ENCODE measurements at places on chromosomes 12 and 14.

- no peak for DNase-seq
These were observed 5.1 kb upstream of the SLC38A2 start for GRCh38 chr12:46377678-46378077.

- DNase-seq: no peak
These were observed 152.9 kb downstream of the GCH1 start for GRCh38 chr14:54749727-54750126.

GRCh38 chr12:77847060-77847541, 16.4 kb downstream of the NAV3 start:
- no peak for DNase-seq

DNA sequence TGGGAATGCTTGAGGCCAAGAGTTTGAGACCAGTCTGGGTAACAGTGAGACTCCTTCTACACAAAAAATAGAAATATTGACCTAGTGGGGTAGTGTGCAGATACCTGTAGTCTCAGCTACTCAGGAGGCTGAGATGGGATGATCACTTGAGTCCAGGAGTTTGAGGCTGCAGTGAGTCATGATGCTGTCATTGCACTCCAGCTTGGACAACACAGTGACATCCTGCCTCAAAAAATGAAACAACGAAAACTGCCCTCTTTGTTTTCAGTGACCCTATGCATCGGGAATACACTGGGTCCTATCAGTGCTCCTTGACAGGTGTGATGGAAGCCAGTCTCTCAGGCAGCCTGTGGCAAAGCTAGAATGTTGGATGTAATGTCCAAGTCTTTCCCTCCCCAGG, 311.5 kb upstream of the OR4E1 start:
- DNase-seq: no peak

GRCh38 chr12:72134246-72135020, 137.7 kb upstream of the TRHDE start:
- DNase-seq: no peak

DNA sequence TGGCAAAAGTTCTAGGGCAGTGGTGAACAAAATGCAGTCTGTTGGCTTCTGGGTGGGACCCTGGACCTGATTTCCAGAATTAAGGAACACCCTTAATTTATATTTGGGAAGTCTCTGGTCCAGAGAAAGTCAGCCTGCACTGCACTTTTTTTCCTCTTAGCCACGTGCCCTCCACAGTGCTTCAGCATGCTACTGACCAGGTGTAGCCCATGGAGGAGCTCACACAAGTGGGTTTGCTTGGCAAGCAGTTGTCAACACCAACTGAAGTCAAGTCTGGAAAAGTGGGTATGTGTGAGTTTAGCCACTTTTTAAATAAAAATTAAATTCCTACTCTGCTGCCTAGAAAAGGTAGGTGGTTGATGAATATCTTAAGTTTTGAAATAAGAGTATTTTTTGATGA, 111.3 kb downstream of the DAAM1 start:
- no peak for DNase-seq

DNA sequence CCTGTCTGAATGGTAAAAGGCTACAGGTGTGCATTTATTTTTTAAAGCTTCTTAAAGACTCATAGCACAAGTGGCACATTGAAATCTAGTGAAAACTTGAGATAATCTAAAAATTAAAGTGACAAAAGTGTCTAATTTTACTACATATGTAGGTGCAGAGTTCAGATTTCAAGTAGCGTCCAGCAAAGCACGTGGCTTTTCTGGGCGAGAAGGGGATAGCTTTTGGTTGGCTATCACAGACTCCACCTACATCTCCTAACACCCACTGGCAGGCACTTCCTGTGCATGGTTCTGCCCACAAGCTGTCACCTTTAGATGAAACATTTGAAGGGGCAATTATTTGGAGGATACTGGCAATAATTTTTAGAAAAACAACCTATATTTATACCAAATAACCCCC, 1.9 kb upstream of the PITPNM2 start:
- no peak for DNase-seq

DNA sequence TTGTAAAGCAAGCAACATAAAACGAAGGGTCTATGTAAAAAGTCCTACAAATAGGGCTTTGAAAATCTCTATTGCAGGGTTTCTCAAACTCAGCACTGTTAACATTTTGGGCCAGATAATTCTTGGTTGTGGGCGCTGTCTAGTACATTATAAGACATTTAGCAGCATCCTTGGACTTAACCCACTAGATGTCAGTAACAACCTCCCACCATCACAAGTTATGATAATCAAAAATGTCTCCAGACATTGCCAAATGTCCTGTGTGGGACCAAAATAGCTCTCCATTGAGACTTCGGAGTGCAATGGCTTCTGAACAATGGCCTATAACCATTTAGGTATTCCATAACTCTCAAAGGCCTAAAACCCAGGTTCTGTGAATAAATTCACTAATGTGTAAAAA, 22.9 kb upstream of the DHRS7 start:
- DNase-seq: no peak

- no peak for DNase-seq
These were observed 22.9 kb downstream of the CPSF2 start for GRCh38 chr14:92144708-92145107.

GRCh38 chr14:32560209-32560857, 231.2 kb downstream of the AKAP6 start:
- DNase-seq: no peak

GRCh38 chr12:114131824-114132223, 165.7 kb upstream of the RBM19 start:
- no peak for DNase-seq

DNA sequence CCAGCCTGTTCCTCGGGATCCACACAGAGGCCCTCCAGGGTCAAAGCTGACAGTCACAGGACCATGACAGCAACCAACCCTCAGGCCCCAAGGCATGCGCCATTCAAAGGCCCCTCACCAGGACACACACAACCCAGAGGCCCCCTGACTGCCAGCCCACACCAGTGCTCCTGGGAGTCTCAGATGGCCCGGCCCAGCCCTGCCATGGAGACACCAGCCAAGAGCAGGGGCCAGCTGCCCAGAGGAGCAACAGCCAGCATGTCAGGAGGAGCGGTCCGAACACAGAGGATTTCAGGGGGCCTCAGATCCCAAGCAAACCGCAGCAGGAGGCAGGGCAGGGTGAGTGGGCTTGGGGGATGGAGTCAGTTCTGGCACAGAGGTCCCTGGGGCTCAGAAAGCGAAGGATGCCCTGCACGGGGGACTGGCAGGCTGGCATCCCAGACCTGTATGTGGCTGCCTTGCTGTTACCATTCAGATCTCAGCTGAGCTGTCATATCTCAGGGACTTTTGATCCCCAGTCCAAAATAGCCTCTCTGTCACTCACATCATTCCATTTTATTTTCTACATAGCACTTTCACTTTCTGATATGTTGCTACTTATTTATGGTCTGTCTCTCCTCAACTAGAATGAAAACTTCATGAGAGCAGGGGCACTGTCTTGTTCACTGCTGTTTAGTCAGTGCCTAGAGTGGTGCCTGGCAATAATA, 4.8 kb downstream of the TMEM229B start:
- DNase-seq: no peak

GRCh38 chr12:130619385-130620001, 96.6 kb downstream of the RIMBP2 start:
- DNase-seq: no peak

DNA sequence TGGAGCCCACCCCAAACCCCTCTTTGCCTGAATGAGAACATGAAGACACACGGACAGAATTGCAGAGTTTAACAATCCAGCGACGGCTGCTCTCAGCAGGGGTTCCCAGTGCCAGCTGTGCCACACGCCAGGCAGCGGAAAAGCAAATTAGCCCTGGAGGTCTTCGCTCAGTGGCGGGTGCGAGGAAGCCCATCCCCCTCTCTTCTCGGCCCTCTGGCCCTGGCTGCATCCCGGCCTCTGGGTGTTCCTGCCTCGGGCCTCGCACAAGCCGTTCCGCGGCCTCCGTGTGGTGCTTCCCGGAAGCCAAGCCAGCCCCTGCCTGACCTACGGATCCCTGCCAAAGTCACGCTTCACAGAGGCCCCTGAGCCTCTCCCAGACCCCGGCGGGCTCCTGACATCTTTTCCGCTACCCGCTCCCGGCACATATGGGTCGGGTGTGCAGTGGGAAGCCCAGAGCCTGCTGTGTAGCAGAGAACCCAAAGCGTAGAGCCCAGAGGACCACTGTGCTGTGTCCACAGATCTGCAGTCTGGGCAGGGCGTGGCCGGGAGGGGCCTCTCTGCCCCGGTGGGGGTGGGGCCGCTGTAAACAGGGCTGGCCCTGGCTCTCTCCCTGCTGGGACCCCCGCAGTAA, 70.7 kb upstream of the GALNT9 start:
- DNase-seq: no peak

DNA sequence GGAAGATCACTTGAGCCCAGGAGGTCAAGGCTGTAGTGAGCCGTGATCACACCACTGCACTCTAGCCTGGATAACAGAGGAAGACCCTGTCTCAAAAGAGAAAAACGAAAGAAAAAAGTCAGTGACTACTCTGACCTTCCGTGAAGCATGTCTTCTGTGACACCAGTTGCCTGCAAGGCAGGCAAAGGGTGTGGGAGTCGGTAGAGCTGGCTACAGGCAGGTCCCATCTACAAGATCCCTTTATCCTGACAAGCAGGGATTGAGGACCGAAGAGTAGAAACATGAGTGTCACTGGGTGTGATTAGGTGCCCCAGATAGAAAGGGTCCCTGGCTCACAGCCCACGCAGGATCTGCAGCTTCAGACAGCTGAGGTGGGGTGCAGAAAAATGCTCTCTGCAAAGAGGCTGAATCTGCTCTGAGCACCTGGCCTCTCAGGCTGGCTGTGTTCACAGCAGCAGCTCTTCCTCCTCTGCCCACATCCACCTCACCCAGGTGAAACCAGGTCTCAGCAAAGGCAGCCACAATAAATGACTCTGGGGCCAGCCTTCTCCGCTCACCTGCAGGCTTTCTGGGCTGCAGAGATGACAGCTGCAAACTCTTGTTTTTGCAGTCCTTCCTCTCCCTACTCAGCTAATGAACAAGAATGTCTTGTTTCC, 28.6 kb upstream of the HSP90B1 start:
- DNase-seq: no peak

GRCh38 chr12:106140223-106140986, 1.7 kb upstream of the NUAK1 start:
- DNase-seq: no peak

DNA sequence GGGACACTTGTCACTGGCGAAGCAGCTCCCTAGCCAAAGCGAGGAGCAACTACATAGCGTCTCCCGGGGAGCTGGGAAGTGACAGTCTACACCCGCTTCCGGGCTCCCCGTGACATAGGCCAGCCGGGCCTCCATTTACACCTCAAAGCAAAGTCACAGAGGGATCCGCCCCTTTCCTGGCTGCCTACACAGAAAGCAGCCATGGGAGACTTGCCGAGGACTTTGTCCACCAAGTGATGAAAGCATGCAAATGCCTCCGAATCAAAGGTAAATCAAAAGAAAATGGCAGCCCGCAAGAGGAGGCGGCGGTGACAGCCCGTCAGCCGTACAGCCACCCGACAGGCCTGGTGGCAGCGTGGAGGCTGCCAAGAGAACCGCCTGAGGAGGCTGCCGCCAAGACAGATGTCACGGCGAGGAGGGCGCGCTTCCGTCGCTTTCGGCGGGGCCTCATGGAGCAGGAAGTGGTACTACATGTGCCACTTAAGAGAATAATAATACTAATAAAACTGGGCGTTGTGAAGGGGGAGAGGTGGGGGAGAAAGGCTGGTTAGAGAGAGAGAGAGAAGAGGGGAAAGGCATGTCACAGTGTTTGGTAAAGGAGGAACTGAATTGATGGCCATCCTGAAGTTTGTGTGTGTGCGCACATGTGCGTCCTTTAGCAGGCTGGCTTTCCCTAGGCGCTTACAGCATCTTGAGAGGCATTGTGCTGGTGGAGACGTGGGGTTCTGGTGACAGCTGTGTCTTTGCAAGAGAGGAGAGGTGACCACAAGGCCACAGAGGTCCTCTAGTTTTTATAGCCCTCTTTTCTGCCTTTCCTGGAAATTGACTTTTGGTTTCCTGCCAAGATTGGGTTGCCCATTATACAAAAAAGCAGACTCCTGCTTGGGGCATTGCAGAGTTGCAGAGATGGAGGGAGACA, 661.7 kb downstream of the VRK1 start:
- DNase-seq: no peak

- DNase-seq: no peak
These were observed 93.9 kb downstream of the PLBD1 start for GRCh38 chr12:14473707-14474287.

- no peak for DNase-seq
These were observed 166.9 kb upstream of the ATXN7L3B start for GRCh38 chr12:74370608-74371216.

- DNase-seq: no peak
These were observed 601 bp downstream of the KLC1 start for GRCh38 chr14:103629503-103630121.

GRCh38 chr12:109961201-109961600, 35.0 kb downstream of the GIT2 start:
- no peak for DNase-seq

- DNase-seq: no peak
These were observed 147.9 kb upstream of the E2F7 start for GRCh38 chr12:77213319-77213718.

DNA sequence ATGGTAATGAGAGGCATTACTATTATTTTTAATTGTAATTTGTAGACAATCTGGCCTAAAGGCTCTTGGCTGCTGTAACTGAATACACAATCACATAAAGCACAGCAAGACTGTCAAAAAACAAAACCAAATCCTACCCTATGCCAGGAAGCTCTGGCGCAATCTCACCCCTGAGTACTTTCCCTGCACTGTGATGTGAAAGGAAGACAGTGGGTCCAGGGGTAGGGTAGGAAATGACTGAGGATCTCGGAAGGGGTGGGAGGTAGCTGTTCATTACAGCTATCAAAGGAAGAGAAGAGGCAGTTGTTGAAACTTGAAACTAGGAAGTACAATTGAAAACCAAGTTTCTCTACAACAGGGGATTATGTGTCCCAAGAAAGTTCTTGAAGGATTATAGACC, 202.8 kb downstream of the ANO2 start:
- DNase-seq: no peak

- DNase-seq: no peak
These were observed 29.3 kb upstream of the ANKRD9 start for GRCh38 chr14:102538602-102539543.

DNA sequence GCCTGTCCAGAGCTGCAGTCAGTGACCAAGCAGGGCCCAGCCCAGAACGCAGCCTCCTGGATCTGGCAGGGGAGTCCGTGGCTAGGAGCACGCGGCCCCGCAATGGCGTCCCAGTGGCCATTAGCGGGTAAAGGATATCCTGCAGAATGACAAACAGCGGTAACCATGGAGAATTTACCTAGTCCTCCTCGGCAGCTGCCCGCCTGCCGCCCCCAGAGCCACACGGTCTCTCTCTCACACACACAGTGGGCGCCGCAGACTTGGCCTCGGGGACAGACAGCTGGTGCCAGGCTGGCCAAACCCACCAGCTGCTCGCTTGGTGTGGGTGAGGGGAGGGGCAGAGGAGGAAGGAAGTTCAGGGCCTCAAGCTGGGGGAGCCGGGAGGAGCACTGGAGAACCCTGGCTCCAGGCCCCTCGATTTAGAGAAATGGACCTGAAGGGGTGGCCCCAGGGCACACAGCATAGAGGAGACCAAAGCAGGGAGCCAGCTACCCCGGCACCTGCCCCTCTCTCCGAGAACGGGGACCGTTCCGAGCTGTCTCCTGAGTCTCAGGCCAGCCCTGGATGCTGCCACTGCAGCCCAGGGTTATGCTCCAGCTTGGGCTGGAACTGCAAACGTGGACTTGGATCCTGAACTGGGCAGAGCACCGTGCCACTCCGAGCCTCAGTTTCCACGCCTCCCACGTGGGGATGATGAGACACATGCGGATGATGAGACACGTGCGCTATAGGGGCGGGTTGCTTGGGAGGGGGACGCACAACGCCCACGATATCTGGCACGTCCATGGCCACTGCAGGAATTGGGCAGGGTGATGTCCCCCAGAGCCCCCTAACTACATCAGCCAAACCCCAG, 3.4 kb downstream of the CDK2AP1 start:
- no peak for DNase-seq

- no peak for DNase-seq
These were observed 8.8 kb downstream of the TNFRSF1A start for GRCh38 chr12:6333029-6333428.
